ENCODE measurements at places on chromosomes 2 and 18. TPM values are rescaled to one million over a fixed set of nuclear protein-coding genes. Genes with fewer than 3 reads are reported as not detected.

DNA sequence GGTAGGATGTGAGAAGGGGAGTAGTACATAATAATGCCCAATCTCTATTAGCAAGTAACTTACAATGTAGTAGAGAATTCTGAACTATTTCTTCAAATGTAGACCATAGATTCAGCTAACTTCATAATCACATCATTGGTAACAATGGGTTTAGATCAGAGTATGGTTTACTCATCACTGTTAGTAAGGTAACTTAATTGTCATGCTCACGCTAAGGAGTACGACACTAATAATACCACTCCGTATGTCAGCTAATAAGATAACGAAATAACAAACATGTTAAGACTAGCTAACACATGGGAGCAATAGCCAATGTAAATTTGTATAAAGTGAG, 56.4 kb upstream of the CCDC141 start:
- no peak for DNase-seq

GRCh38 chr2:30422444-30423040, 24.5 kb upstream of the LCLAT1 start:
- no peak for DNase-seq

DNA sequence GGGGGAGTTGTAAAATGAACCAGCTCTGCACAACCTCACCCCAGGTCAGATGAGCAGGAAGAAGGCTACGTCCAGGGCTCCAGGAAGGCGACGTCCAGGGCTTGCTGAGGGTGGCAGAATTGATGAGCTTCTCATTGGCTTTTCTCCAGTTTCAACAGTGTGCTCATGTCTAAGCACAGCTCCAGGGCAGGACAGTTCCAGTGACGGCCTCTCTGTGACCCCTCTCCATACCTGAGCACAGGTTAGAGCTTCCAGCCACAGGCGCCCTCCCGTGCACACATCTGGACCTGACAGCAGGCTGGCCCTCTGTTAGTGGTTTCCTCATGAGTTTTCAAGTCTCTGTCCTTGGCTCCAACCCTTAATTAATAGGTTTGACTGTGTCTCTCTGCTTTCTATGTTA, 327.6 kb downstream of the ZNF516 start:
- DNase-seq: no peak

GRCh38 chr2:151728804-151729414, 5.4 kb downstream of the NEB start:
- DNase-seq: no peak

The GPC1 gene
- total RNA-seq: 7.2 TPM

The C2orf78 gene
- total RNA-seq: not detected

DNA sequence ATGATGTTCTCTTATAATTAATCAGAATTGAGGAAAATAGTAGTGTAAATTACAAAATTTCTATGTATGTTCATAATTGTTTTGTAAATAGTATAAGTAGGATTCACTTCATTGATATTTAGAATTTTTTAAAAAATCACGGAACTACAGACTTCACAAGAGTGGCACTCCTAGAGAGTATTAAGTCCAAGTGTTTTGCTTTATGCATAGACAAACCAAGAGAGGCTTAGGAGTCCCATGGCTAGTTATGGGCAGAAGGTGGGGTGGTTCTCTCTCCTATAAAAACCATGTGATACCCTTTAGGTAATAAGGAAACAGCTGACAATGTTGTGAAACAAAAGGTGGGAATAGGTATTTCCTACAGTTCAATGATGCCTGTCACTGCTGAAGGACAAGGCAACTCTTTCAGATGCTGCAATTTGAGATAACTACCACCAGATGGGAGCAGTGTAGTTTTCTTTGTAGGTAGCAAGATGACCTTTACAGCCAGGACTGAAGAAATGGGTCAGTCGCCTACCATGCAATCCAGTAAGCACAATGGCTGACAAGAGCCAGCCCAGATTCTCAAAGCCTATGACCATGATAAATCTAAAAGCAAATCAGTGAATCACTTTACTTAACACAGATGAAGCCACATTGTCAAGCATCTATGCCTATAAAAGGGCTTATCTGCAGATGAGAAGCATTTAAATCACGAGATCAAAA, 83.9 kb downstream of the AAK1 start:
- DNase-seq: no peak

DNA sequence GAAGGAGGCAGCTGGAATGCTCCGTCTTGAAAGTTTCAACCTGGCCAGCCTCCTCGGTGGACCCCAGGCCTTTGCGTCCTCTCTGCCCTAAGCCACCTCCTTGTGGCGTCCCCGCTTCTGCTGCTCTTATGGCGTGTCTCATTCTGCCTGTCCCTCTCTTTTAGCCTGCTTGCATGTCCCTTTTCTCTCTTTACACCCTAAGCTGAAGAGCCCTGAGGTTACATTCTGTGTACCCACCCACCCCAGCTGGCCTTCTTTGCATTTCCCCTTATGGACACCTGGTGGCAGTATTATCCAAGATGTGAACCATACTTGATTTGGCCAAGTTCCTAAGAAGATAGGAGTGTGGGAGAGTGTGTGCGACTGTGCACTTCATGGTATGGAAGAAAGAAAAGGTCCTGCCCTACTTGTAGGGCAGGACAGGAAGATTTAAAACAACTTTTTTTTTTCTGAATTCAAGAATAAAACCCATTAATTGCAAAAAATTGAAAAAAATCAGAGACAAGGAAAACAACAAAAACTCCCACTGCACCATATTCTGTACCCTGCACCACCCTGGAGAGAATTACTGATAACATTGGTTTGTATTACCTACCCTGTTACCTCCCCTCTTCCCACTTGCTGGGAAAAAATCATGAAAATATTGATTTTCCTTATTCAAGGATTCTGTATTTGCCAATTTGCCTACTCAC, 77.4 kb downstream of the DYSF start:
- DNase-seq: peak; percentile 13

- DNase-seq: no peak
These were observed 161.4 kb upstream of the ACVR2A start for GRCh38 chr2:147683380-147683779.

DNA sequence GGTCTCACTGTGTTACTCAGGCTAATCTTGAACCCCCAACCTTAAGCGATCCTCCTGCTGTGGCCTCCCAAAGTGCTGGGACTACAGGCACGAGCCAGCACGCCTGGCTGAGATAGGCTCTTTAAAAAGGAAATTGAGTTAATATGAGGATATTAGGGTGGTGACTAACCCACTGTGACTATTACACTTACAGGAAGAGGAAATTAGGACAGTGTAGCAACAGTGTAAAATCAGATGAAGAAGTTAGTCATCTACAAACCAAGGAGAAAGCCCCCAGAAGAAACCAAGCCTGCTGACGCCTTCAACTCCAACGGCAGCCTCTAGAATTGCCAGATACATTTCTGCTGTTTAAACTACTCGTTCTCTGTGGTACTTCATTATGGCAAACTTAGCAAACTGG, 711.9 kb downstream of the SUCLG1 start:
- DNase-seq: no peak

DNA sequence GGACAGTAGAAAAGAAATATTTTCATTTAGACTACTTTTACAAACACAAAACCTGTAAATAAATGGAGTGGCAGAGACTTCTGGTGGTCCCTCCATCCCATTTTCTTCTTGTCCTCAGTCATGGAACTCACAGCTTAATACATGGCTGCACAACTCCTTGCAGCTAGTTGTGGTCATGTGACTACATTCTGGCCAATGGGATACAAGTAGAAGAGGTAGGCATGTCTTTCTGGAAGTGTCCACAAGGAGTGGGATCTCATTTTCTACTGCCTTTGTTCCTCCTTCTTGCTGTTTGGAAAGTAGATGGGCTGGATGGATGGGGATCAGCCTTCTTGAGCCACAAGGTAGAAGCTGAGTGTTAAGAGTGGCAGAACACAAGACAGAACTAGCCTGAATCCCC, 555.8 kb downstream of the SATB2 start:
- DNase-seq: no peak

DNA sequence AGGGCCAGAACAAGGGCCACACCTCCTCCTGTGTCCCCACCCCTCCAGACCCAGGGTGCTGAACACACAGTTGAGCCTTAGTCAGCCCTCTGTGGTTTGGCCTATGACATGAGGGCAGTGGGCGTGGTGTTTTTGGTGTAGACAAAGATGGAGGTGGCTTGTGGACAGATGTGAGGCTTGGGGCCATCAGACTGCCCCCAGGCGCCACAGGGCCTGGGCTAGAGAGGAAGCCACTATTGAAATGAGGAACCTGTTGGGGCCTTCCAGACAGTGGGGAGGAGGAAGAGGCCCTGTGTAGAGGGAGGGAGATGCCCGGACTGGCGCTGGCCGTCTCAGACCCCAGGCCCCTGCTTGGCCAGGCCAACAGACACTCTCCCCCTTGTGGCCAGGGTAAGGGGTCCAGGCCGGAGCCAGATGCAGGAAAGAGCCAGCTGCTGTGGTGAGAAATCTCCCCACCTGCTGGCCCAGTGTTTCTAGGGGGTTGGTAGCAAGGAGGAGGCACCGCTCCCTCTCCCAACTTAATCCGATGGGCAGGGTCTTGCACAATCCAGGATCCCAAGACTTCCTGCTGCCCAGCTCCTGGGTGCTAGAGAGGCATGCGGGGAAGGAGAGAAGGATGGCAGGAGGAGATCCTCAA, 53.8 kb downstream of the SMAD7 start:
- DNase-seq: peak; percentile 76

Measured in sigmoid colon (tissue), 7 donors.